ENCODE measurements at places on chromosomes 3 and 15.

GRCh38 chr3:135549928-135550494 lies 415.5 kb upstream of the PPP2R3A start:
- no peak for DNase-seq

DNA sequence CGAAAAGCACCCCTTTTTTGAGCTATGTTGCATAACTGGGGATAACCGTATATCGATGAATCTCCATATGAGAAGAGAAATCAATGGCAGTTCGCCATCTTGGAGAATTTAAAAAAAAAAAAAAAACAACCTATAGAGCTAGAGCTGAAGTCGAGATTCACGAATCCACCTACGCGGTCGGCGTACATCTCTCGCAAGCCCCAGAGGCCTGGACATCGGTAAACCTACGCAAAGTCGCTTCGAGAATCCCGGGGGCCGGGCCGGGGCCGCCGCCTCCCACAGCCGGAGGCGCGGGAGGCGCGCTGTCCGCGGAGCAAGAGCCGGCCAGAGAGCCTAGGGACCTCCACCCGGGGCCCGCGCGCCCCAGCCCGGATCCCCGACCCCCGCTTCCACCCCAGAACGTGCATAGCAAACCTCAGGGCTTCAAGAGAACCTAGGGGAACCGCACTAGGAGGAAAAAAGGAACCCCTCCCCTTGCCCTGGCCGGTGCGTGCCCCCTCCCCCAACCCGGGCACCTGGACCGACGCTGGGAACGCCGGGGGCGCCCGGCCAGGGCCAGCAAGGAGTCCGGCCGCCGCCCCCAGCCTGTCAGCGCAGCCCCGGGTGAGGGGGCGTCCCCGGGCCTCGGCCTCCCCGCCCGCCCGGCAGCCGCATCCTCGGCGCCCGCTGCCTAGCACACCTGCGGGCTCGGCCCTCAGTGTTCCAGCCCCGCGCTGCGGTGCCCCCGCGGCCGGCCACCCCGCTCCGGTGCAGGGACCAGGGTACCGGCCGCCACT lies 567 bp downstream of the PFN2 start:
- DNase-seq = peak; percentile 68

DNA sequence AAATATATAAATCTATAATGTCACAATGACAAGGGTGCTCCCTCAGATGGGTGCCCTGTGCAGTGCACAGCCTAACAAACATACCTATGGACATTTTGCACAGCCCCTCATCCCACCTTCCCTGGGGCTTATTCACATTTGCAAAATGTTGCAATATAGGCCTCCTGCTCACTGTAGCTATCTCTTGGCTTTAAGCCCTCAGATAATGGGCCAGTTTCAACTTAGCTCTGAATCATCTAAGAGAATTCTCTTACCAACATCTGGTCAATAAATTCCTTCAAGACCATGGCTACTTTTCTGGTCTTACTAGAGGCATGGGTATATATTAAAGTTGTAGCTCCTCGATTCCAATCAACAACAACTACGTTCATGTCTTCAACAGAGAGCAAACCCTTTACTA lies 17.9 kb downstream of the LIPH start:
- DNase-seq = no peak

GRCh38 chr3:100265016-100265415 lies 4.2 kb downstream of the TBC1D23 start:
- DNase-seq = no peak

GRCh38 chr3:72234391-72234790 lies 449.4 kb upstream of the PROK2 start:
- DNase-seq = peak; percentile 80

DNA sequence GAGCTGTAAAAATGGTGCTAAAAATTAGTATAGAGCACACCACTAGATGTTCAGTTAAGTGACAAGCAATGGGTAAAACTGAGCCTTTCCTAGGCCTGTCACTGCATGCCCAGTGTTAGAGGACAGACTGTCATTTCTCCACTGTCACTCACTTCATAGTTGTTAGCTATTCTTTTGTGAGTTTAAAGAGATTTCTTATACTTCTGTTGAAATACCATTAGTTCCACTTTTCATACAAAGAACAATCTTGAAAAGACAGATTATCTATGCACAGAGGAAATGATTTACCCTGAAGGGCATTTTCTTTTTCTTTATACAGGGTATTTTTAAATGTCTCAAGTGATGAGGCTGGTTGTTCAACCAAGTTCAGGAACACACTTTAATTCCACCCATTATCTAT lies 28.3 kb upstream of the CHMP2B start:
- DNase-seq = no peak

- no peak for DNase-seq
These were observed 75.0 kb downstream of the MAGEF1 start for GRCh38 chr3:184636741-184637316.

GRCh38 chr3:177050501-177051237 lies 146.6 kb downstream of the TBL1XR1 start:
- no peak for DNase-seq

DNA sequence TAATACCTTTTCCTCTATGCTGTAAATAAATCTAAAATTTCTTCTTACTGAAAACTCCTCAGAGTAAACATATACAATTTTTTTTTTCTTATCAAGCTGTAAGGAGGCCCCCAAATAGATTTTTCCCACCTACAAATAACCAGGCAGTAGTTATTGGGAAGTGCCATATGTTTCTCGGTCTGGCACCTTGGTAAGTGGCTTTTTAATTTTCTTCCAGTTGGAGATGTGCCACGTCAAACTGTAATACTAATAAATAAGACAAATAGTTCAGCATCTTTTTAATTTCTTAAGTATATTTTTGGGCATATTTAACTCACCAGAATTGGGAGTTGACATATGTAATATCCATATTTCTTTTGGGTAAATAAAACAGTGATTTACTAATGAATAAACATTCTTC lies 346.3 kb downstream of the DIPK2A start:
- no peak for DNase-seq

DNA sequence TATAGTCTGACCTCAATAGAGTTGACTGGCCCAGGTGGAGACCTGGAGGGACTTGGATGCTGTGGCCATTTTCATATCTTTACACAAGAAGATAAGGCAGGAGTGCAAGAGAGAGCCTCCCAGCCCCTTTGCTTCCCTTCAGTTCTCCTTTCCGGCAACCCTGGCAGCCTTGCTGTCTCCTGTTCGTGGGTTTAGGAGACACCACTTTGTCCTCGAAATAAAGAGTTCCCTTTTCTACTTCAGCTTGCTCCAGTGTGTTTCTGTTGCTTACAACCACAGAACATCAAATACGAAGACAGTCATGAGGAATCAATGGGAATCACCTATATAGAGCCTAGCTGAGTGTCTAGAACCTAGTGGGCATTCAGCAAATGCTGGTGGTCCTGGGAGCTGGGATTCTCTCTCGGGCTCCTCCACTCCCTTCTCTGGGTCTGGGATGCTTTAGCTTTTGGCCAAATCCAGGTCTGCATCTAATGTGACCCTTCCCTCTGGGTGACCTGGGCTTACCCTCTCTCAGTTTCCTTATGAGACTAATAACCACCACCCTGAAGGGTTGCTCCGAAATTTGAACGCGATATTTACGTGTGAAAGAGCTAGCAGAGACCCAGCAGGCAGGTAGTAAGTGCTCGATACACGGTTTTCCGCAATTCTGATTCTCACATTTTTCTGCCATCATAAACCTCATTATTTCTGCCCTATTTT lies 44.5 kb downstream of the PCSK6 start:
- no peak for DNase-seq

GRCh38 chr3:8494327-8494726 lies 7.3 kb upstream of the LMCD1 start:
- no peak for DNase-seq

DNA sequence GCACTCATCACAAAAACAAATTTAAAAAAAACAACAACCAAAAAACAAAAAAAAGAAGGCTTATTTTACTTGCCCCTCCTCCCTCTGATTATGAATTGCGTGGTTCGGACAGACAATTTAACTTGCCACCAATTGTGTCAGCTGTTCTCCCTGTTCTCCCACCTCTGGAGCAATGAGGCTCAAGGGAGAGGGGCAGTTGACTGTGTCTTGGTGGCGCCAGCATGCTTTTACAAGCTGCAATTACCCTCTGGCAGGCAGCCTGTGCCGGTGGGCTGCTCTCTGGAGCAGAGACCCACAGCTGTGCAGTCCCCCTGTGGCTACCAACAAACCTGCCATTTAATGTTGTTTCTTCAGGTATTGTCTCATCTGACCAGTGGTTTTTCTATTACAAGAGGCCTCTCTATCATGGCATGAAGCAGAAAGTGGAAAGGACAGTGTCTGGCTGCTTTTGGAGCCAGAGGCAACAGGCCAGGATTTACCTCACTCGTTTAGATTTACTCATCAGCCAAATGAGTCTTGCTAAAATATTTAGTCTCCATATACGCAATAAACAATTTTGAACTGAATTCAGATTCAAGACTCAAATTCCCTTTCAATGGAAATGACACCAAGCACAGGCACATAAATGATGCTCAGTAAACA lies 192.0 kb upstream of the TPRG1 start:
- DNase-seq = no peak

- DNase-seq = no peak
These were observed 125.7 kb downstream of the PDZRN3 start for GRCh38 chr3:73498764-73499622.

DNA sequence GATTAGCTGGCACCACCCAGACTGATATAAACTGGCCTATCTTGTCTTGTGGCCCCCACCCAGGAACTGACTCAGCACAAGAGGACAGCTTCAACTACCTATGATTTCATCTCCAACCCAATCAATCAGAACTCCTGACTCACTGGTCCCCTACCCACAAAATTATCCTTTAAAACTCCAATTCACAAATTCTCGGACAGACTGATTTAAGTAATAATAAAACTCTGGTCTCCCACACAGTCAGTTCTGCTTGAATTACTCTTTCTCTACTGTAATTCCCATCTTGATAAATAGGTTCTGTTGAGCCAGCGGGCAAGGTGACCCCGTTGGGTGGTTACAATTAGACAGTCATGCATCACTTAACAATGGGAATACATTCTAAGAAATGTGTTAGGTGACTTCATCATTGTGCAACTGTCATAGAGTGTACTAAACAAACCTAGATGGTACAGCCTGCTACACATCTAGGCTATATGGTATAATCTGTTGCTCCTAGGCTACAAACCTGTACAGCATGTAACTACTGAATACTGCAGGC lies 48.1 kb upstream of the MAP4 start:
- DNase-seq = no peak

DNA sequence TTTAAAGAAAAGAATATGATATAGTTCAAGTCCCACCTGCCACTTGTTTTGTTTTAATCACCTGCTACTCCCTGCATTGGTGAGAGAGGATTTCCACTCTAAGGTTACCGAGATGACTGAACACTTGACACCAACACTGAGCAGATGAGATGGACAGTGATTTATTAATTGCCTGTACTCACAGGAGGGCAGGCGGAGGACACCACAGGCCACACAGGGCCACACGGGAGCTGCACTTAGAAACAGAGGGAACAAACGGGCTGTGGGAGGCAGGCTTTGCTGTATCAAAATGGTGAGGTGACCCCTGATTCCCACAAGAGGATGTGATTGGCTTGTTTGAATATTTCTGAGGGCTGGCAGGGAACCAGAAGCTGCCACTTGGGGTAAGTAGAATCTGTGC lies 10.8 kb downstream of the MINAR1 start:
- DNase-seq = no peak

GRCh38 chr15:58241872-58242271 lies 103.7 kb downstream of the AQP9 start:
- DNase-seq = no peak

- no peak for DNase-seq
These were observed 172.2 kb downstream of the PPM1L start for GRCh38 chr3:160928183-160928726.

- DNase-seq = peak; percentile 33
These were observed 51.8 kb upstream of the GATM start for GRCh38 chr15:45429941-45430792.

DNA sequence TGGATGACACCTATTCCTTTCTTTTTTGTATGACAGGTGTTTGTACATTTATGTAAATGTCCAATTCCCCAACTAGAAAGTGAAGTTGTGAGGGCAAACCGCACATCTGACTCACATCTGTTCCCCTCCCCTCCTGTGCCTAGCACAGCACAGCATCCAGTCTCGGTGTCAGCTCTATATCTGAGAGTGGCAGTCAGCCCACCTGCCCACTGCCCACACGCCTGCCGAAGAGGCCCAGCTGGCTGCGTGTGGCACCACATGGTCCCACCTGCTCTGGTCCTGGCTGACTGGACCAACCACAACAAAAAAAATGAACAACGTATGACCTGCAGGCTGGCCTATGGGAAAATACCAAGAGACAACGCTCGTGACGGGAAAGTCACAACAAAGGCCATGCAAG lies 62.8 kb downstream of the XXYLT1 start:
- no peak for DNase-seq

GRCh38 chr3:127479449-127479848 lies 111.1 kb downstream of the TPRA1 start:
- DNase-seq = peak; percentile 18

- no peak for DNase-seq
These were observed 309.4 kb upstream of the WNT5A start for GRCh38 chr3:55796533-55796932.

DNA sequence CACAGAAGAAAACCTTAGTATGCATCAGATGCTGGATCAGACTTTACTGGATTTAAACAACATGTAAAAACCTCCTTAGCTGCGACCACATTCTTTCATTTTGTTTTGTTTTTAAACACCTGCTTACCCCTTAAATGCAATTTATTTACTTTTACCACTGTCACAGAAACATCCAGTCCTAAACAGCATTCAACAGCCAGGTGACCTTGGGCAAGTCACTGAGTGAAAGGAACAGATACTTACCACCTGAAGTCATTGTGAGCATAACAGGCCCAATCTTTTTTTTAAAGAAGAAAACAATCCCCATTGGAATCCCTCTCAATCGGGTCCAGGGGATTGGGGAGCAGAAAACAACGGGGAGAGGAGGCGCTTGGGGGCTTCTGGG lies 390 bp downstream of the STARD5 start:
- no peak for DNase-seq

GRCh38 chr3:50338965-50339364 lies 1.7 kb downstream of the RASSF1 start:
- no peak for DNase-seq

GRCh38 chr3:155102329-155102728 lies 22.2 kb downstream of the MME start:
- no peak for DNase-seq

- no peak for DNase-seq
These were observed 24.7 kb downstream of the PXK start for GRCh38 chr3:58357402-58357801.
